ENCODE measurements at places on chromosomes 3 and 15.

DNA sequence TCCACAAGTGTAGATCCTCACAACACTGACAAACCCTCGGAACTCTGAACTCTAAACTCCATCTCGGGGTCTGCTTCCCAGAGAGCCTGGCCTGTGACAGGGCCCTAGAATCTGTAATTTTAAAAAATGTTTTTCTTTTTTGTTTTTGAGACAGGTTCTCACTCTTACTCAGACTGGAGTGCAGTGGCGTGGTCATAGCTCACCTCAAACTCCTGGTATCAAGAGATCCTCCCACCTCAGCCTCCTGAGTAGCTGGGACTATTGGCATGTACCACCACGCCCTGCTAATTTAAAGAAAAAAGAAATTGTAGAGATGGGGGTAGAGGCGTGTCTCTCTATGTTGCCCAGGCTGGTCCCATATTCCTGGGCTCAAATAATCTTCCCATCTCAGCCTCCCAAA, 26.2 kb downstream of the CRABP1 start:
- no peak for DNase-seq

DNA sequence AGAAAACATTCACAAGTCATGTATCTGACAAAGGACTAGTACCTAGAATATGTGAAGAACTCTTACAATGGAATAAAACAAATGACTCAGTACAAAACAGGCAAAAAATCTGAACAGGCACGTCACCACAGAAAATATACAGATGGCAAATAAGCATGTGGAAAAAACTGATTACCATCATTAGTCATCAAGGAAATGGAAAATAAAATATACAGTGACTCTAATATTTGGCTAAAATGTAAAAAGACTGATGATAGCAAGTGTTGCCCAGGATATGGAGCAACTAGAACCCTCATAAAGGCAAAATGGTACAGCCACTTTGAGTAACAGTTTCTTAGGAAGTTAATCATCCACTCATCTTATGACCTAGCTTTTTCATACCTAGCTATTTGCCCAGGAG, 95.8 kb upstream of the ABHD17C start:
- DNase-seq, result no peak

GRCh38 chr3:64299206-64299605, 73.9 kb upstream of the PRICKLE2 start:
- DNase-seq, result no peak

- no peak for DNase-seq
Observed at GRCh38 chr3:30918761-30919160, 24.3 kb upstream of the GADL1 start.

DNA sequence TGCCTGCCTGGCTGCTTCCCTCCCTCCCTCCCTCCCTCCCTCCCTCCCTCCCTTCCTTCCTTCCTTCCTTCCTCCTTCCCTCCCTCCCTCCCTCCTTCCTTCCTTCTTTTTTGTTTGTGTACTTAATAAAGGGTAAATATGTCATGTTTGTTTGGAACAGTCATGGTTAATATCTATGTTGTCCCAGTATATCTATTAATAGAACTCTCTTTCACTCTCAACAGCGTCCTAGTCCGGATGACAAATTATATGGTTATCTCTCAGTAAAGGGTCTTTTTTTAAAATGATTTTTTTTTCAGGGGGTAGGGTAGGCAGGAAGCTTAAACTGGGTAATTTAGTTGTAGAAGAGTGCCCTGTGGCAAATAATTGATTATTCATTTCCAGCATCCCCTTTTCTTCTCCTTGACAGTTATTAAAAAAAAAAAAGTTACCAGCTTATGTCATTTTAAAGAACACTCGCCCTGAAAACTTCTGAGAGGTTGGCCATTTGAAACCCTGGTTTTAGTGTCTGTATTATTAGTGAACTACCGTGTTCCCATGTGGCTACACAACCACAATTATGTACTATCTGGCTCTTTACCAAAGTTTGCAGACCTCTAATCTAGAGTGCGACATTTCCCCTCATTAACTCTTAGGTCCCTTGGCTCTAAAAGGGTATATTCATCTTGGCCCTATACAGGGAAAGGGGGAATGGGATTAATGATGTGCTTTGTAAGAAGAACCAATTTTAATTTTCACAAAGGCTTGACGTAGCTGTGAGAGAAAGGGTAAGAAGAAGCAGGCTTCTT, 13.7 kb downstream of the TAGLN3 start:
- DNase-seq, result no peak

GRCh38 chr15:53580366-53580765, 179.1 kb downstream of the WDR72 start:
- DNase-seq, result no peak

DNA sequence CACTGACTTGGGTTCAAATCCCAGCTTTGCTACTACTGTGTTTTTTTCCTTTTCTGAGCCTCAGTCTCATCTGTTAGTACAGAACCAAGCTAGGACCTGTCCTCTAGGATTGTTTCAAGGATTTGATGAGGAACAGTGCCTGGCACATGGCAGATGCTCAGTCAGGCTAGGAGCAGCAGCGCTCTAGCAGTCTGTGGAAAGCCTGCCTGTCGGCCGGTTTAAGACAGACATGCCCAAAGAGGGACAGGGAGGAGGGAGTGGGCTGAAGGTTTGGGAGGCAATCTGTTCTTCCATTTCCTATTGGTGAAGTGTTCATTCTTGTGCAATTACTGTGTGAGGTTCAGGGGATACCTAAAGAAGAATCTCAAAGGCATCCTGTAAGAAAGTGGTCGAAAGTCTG, 35.1 kb upstream of the RGMA start:
- DNase-seq, result no peak

- no peak for DNase-seq
Observed at GRCh38 chr15:78804391-78804792, 6.9 kb downstream of the ADAMTS7 start.

- DNase-seq, result no peak
Observed at GRCh38 chr3:112806903-112807302, 39.8 kb downstream of the CD200R1L start.

GRCh38 chr3:88013592-88013991, 45.2 kb downstream of the CGGBP1 start:
- DNase-seq, result no peak

GRCh38 chr3:120062474-120062873, 31.8 kb downstream of the GSK3B start:
- no peak for DNase-seq

All from WERI-Rb-1 (cell line).